ENCODE measurements at places on chromosomes 3 and 15.

GRCh38 chr15:101615986-101616848 lies 36.0 kb downstream of the TM2D3 start:
- no peak for DNase-seq

DNA sequence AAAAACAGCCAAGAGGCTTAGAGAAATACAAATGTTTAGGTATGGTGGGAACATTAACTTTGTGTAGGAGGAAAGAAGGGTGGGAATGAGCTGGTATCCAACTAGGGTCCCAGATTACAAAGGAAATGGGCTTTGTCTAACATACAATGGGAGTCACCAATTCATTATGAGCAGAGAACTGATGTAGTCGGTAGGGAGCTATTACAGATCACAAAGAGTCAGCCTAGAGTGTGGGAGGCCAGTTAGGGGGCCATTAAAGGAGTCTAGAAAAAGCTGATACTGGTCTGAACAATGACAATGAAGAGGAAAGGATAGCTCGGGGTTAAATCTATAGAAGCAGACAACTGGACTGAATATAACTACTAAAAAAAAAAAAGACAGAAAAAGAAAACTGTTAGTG lies 15.5 kb downstream of the ANO10 start:
- no peak for DNase-seq

DNA sequence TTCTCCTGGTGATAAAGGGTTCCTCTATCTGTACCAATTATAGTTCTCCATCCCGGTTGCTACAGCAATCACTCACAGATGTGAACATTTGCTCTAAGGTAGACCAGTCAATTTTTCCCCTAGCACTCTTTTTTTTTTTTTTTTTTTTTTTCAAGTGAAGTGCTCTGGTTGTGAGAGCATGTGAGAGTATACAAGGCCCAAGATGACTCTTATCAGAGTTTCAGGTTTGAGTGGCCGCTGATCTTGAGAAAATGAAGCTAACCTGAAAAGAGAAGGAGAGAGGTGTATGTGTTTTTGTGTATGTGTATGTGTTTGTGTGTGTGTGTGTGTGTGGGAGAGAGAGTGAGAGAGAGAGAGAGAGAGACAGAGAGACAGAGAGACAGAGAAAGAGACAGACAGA lies 44.4 kb upstream of the OTOL1 start:
- no peak for DNase-seq

GRCh38 chr3:174275336-174275735 lies 583.8 kb upstream of the NAALADL2 start:
- no peak for DNase-seq

- no peak for DNase-seq
These were observed 12.8 kb upstream of the CRBN start for GRCh38 chr3:3192286-3192675.

All from CD4-positive, alpha-beta T cell treated with Interferon alpha-2 for 1 hour (primary cell).